ENCODE measurements at places on chromosomes 12 and 14.

- DNase-seq = no peak
These were observed 310.0 kb upstream of the DCN start for GRCh38 chr12:91492648-91493047.

DNA sequence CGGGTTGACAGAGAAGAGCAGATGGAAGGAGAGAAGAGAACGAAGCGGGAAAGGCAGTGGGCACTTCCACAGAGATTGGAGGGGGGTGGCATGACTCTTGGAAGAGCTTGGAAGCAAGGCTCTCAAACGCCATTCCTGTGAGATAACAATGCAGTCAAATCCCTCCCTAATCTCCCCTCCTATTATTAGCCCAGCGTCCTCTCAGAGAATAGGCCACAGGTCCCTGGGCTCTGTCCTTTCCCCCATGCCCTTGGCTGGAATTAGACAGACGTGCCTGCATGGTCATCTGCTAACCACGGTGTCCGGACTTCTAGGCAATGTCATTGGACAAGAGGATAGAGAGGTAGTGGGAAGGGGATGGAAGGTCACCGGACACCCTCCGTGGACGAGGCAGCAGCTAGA lies 8.0 kb upstream of the MYH7 start:
- no peak for DNase-seq

DNA sequence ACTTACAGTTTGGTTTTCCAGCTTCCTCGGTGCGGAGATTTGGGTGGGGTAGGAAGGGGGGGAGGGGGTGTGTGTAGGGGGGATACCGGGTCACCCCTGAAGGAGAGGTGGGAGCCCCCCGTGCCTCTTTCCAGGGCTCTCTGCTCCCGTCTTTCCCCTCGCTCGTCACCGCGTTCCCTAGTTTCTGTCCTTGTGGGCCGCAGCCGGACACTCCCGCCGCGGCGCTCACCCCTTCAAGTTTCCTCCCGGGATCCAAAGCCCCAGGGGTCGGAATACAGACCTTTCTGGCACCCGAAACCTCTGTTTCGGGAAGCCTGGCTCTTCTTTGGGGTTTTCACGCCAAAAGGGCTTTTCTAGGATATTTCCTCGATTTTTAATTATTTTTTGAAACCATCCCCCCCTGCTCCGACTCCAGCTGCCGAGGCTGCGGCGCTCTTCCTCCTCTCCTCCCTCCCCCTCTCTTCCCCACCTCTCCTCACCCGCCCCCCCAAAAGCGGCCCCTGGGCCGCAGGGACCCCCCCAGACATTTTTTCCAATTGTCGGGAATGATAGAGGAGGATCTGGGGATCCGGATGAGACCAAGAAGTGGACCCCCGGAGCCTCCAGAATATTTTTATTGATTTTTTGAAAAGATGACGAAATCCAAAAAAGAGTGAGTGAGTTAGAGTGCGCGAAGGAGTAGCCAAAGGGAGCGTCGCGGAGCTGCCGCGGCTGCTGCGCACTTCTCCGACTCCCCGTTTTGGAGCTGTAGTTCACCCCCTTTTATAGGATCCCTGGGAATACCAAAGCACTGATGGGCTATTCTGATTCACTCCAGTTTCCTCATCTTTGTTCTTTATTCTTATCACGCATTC lies 1.7 kb downstream of the CCND2 start:
- DNase-seq = no peak

GRCh38 chr14:33432407-33433023 lies 493.8 kb downstream of the NPAS3 start:
- no peak for DNase-seq

DNA sequence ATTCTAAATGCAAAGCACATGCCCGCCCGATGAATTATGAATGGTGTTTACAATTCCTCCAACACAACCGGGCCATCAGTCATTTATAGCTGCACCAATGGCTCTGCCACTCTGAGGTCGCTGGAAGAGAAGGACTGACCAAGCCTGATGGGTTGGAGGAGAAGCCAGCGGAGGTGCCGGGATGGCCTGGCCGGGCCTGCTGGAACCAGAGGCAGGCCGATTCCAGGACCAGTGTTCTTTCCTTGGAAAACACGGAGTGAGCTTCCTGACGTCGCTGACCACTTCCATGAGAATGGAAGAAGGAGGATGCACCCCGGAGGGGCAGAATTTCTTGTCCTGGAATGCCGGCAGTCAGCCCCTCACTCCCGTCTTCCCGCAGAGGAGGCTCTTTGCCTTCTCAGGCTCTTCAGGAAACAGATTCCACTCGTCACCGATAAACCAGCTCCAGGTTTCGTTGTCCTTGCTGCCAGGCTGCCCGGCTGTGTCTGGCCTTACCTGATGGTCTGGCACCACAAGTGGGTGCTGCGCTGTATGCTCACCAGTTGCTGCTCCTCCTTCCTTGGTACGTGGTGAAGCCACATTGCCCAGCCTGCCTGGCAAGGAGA lies 358.5 kb upstream of the SFSWAP start:
- DNase-seq = no peak

GRCh38 chr14:54123841-54124240 lies 167.2 kb upstream of the BMP4 start:
- no peak for DNase-seq
